Activated T-cell treated with anti-CD3 and anti-CD28 coated beads for 24 hours (primary cell): ENCODE measurements at places on chromosomes 2 and 18.

GRCh38 chr2:171310889-171311288 lies 122.9 kb downstream of the METTL8 start:
- DNase-seq = no peak

GRCh38 chr18:78665644-78666043 lies 314.0 kb upstream of the SALL3 start:
- DNase-seq = no peak

- no peak for DNase-seq
Measured at GRCh38 chr2:237870126-237870525, 10.7 kb downstream of the RAMP1 start.

DNA sequence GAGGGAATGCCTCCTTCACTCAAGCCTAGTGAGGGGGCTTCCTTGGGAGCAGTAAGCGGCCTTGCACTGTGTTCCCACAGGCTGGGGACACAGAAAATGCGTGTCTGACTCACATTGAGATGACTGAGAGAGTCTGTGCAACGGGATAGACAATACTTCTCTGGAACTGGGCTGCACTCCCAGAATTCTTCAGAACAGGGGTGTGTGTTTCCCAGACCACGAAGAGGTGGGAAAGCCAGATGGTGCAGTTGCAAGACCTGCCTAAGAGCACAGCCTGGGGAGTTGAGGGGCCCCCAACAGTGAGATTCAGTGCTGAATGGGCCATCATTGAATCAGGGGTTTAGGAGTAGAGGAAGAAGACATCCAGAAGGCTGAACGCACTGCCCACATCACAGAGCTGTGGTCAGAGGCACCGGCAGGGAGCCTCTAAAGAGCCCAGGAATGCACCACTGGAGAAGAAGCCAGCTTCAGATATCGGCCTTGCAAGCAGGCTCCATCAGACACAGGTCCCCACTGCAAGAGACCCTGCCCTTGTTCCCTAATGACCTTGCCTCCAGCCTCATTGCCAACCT lies 36.6 kb upstream of the MRPL19 start:
- DNase-seq = no peak

- DNase-seq = no peak
Measured at GRCh38 chr2:107461301-107461700, 365.4 kb upstream of the RGPD4 start.

DNA sequence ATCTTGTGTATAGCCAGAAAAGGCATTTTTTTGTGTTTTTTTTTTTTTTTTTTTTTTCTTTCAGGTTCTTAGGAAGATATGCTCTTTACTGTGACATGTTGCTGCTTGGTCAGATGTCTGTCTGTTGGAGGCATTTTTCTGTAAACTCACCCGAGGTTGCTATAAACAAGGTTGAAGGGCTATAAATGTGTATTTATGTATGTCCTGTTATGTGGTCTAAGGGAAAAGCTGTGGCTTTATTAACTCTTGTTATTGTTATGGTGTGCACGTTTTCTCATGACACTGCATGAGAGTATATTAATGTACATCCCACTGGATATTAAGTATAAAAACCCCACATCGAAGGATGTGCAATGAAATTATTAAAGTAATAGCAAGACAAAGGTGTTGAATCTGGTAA lies 102.0 kb downstream of the ZNF532 start:
- DNase-seq = no peak

GRCh38 chr2:127618551-127619202 lies 27.3 kb upstream of the GPR17 start:
- DNase-seq = no peak

- DNase-seq = no peak
Measured at GRCh38 chr2:61173116-61173515, 11.1 kb downstream of the C2orf74 start.

DNA sequence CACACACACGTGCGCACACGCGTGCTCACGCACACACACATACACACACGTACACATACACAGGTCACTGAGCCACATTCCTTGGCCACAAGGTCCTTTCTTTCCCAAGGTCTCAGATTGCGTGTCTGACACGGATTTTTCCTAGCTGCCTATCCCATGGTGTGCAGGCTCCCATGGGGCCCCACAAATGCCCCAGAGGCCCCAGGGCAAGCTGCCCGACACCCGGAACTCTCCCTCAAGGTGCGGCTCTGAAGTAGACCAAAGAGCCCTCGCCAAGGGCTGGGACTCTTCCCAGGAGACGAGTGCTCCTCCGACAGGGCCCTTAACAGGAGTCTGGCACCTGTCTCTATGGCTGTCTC lies 46.7 kb downstream of the SDC1 start:
- DNase-seq = no peak

GRCh38 chr2:234401426-234401825 lies 95.5 kb downstream of the ARL4C start:
- no peak for DNase-seq

- DNase-seq = no peak
Measured at GRCh38 chr2:8548065-8548618, 133.7 kb upstream of the ID2 start.

GRCh38 chr2:43226558-43226954 lies at the start of gene ZFP36L2:
ZFP36L2 (minus strand) TSS chr2:43226606; CDS start chr2:43226315, 291 bp downstream.
- DNase-seq = peak; percentile 93

- DNase-seq = no peak
Measured at GRCh38 chr2:39919511-39920306, 140.7 kb upstream of the THUMPD2 start.

DNA sequence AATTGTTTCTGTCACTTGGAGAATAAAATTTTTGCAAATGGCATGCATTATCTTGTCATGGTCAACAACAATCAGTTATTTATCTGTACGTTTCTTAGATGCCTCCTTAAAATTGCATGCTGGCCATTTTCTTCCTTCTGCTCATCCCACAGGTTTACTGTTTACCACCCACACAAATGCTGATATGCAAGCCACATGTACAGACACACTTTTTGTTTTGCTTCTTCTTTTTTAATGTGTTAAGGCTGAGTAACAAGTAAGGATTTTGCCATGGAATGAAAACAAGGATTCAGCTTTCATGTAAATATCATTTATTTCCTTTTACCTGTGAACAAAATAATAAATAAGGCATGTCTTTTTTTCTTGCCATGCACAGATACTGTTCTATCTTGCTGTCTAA lies 1077.1 kb upstream of the ZEB2 start:
- no peak for DNase-seq

DNA sequence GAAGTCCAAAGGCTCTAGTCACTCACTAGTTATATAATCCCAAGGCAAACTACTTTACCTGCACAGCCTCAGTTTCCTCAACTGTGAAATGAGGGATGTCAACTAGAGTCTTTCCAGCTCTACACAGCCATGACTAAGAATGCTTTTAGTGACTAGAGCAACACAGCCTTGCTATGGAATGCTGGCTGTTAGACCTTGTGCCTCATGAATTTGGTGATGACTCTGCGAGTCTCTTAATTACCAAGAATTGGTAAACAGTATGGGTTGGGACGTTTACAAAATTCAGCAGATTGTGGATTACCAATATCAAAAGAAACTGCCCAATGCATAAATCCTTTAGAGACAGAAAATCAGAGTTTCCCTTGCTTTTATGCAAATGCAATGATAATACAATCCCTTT lies 163.7 kb downstream of the ASXL3 start:
- no peak for DNase-seq

GRCh38 chr2:27963472-27963871 lies 72.9 kb downstream of the BABAM2 start:
- no peak for DNase-seq
